Activated CD4-positive, alpha-beta T cell treated with anti-CD3 and anti-CD28 coated beads, Interleukin-2, amount 50 U/mL, for 16 hours (primary cell): ENCODE measurements at places on chromosomes 12 and 14.

- DNase-seq, result no peak
These were observed 9.4 kb upstream of the CACNA2D4 start for GRCh38 chr12:1927751-1928351.

- no peak for DNase-seq
These were observed 38.8 kb upstream of the WSCD2 start for GRCh38 chr12:108090107-108090899.

DNA sequence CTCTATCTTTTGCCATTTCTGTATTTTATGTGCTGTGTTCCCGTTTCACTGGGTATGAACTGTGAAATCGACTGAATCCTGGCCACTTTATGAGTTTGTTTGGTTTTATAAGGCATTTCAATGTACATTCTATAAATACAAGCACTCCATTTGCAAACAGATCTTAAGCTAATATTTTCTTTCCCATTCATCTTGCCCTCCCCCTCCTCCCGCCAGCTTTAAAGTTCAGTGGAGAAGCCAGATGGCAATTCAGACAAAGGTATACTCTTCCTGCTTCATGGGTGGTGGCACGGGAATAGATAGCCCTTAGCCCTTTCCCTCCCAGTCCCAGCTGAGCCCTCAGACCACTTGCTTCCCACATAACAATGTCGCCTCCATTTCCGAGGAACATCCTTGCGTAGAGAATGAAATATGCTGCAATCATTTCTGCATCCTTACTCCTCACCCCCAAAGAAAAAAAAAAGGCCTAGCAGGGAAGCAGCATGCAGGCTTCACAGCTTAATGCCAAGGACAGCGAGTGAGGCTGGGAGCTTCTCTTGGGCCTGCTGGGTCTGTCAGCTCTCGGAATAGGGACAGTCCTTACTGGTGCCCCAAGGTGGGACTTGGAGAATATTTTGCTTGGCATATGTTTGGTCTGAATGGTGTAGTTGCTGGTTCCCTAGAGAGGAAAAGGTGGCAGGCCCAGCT lies 52.8 kb upstream of the SRSF5 start:
- no peak for DNase-seq

GRCh38 chr12:86663716-86664115 lies 407.5 kb upstream of the MGAT4C start:
- DNase-seq, result no peak

DNA sequence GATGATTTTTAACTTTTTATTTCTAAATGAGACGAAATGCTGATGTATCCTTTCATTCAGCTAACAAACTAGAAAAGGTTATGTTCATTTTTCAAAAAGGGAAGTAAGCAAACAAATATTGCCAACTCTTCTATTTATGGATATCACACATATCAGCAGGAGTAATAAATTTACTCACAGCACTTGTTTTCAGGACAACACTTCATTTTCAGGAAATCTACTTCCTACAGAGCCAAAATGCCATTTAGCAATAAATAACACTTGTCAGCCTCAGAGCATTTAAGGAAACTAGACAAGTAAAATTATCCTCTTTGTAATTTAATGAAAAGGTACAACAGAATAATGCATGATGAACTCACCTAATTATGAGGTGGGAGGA lies 139.6 kb downstream of the HMGA2 start:
- no peak for DNase-seq

- DNase-seq, result no peak
These were observed 260.5 kb downstream of the ADAMTS20 start for GRCh38 chr12:43291516-43291915.

GRCh38 chr14:52610187-52610586 lies 57.6 kb downstream of the GPR137C start:
- DNase-seq, result no peak

DNA sequence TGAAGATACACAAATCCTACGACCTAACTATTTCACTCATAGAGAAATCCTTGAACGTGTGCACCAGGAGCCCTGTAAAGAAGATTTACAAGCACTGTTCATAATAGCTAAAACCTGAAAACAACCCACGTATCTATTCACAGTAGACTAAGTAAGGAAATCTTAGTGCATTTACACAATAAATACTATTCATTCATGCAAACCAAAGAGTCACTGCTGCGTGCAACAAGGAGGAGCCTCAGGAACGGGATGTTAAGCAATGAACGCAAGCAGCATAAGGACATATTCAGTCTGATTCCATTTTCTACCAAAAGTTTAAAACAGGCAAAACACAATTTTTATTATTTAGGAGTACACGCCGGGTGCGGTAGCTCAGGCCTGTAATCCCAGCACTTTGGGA lies 176.6 kb downstream of the TTC7B start:
- DNase-seq, result no peak

DNA sequence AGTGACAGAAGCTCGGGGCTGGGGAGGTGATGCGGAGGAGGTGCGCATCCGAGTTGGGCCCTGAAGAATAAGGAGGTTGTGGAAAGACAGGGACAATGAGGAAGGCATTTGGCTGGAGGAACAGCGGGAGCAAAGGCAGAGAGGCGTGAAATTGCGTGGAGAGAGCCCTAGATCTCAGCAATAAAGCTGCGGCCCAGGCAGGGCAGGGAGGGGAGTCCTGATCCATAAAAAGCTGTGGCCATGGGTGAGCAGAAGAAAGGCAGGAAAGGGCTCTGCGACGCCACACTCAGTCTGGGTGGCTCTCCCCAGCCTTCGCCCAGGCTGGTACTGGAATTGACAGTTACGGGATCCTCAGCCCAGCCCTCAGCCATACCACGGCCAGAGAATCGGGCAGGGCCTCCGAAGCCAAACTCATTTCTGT lies 2.2 kb downstream of the FIGNL2 start:
- DNase-seq, result no peak

- DNase-seq, result no peak
These were observed 6.2 kb upstream of the CGRRF1 start for GRCh38 chr14:54503486-54503885.

DNA sequence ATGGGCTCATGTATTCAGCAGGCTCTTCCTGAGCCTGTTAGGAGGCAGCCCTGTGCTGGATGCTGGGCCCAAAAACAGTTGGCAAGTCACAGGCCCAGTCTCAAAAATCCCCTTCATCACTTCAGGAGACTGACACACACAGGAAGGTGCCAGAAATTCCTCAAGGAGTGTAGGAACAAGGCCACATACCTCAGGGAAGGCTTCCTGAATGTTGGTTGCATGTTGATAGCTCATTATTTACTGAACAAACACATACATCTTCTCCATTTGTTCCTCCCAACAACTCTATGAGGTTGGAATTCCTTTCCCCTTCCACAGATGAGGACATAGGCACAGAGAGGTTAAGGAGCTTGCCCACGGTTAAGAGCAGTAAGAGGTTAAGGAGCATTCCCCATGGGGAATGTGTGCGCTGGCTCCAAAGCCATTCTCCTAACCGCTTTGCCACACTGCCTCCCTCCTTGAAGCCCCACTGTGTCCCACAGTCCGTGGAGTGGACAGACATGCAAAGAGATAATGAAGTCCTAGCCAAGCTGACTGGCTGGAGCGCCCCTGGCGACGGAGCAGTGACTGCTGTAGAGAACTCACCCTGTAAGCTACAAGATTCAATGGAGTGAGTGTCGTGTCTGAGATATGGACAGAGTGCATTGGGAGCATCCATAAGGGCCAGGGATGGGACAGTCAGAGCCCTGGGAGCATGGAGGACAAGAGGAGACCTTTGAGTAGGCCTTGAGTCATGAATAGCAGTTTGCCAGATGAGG lies 3.3 kb downstream of the HHIPL1 start:
- DNase-seq, result no peak
